ENCODE measurements at places on chromosomes 12 and 14.

GRCh38 chr12:90833228-90833627 lies 121.7 kb downstream of the CCER1 start:
- DNase-seq: no peak

- DNase-seq: peak; percentile 23
These were observed 1.0 kb downstream of the IGFBP6 start for GRCh38 chr12:53098354-53098981.

- no peak for DNase-seq
These were observed 66.9 kb downstream of the CMKLR1 start for GRCh38 chr12:108271951-108272872.

DNA sequence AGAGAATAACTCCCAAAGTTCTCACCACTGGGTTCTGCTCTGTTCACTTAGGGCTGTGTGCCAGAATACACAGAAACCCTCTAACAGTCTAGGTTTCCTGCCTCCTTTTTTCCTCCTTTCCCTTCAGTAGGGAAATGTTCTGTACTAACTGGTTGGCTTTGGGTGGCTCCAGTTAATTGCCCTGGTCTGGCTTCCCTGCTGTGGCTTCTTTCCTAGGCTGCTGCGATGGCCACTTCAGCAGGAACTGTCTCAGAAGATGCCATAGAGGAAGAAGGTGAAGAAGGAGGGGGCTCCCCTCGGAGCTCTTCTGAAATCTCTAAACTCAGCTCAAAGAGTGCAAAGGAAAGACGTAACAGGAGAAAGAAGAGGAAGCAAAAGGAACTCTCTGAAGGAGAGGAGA lies 115.2 kb downstream of the SCN8A start:
- no peak for DNase-seq

GRCh38 chr14:70073924-70074566 lies 114.7 kb downstream of the SLC8A3 start:
- peak; percentile 11 for DNase-seq

DNA sequence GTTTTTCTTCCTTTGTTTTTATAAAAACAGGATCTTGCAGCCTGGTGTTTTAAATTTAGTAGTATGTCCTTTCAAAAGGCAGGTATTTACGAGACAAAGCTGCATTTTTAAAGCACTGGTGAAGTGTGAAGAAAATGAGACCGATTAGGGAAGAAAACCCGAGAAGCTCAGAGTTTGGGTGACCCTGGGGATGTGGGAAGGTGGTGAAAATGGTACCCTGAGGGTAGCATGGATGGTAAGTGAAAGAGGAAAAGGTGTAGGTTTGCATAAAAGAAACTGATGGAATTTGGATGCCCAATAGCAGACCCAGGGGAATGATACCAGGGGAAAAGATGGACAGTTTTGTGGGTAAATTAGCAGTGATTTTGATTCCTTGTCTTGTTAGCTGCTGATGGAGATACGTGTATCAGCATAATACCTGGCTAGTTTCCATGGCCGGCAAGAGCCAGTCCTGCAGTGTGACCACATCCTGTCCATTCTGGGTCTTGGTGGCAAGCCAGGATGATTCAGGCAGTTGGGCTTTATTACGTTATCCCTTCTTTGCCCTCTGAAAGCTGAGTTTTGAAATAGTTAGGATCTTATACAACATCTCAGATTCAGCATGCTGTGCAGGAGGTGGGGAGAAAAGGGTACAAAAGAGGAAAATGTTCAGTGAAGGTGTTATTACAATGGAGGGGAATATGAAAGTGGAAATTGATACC lies 8.9 kb downstream of the BICD1 start:
- no peak for DNase-seq

DNA sequence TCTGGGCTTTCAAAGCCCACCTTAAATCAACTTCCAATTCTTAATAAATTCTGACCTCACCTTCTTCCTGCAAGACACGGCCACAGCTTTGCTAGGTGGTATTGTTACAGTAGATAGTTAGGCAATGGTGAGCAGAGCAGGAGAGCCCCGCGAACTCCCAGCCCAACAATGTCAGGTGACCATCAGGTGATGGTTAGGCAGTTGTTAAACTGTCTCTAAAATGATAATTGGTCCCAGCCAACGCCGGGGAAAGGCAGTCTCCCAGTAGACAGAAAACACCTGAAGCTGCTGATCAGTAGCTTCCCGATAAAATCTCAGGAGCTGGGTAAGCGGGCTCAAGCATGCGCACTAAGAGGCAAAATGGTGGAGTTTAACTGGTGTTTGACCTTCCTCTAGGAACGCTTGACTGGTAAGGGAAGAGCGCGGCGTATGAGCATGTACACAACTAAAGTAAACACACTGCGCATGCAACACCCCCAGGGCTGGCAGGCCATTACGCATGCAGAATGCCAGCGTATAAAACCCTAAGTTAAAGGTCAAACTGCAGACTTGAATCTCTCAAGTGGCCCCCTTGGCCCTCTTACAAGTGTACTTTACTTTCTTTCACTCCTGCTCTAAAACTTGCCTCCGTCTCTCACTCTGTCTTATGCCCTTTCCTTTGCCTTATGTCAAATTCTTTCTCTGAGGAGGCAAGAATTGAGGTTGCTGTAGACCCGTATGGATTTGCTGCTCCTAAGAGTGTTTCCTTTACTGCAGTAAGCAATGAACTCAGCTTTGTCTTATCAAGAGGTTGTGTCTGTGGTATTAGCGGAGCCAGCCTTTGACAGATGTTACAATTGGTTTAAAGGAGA lies 113.5 kb downstream of the C12orf75 start:
- no peak for DNase-seq

DNA sequence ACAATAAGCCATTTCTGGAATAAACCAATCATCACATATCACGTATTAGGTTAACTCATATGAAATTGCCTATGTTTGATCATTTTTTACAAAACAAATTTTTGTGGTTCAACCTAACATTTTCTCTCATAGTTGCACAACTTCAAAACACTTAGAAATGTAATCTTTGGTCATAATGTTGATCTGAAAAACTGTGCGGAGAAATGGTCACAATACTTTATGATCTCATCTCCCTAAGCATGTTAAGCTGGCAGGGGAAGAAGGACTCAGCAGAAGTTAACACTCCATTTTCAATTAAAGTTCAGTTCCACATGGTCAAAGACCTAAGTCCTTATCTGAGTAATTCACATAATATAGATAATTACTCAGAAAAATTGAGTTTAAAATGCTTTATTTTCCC lies 194.8 kb downstream of the CAPZA3 start:
- no peak for DNase-seq

GRCh38 chr12:94560431-94561221 lies 89.7 kb downstream of the TMCC3 start:
- DNase-seq: no peak

DNA sequence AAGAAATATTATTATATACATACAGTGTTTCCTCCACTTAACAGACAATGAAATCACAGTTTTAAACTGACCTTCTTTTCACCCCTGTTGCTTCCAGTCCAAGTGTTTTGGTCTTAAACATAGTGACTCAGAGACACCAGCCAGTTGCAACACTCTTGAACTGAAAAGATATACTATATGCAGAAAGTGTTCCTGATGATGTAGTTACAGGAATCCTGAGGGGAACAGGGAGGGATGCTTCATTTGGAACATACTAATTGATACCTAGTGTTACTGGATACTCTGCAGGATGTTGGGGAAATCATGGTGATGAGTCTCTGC lies 420.8 kb downstream of the CCDC91 start:
- DNase-seq: no peak

DNA sequence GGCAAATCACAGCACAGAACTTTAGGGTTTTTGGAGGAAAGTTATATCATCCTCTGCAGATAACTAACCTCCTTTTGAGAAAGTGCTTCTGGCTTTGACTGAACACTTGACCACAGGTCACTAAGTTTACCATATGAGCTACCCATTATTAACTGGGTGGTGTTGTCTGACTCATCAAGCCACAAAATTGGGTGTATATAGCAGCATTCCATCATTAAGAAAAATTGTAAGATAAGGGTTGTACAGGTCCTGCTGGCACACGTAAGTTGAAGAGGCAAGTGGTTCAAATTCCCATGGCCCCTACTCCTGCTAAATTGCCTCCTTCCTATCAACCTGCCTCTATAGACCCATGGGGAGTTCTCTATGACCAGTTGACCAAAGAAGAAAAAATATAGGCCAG lies 39.5 kb downstream of the L2HGDH start:
- no peak for DNase-seq

DNA sequence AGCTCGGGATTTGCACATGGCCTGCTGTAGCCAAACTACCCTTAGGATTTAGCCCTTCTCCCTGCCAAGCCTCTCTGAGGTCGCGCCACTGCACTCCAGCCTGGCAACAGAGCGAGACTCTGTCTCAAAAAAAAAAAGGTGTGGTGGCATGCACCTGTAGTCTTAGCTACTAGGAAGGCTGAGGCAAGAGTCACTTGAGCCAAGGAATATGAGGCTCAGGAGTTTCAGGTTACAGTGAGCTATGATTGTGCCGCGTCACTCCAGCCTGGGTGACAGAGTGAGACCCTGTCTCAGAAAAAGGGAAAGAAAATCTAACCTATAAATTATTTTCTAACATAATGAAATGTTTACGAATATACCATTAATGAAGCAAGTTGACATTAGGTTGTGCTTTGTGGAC lies 29.7 kb downstream of the ESRRB start:
- DNase-seq: no peak

DNA sequence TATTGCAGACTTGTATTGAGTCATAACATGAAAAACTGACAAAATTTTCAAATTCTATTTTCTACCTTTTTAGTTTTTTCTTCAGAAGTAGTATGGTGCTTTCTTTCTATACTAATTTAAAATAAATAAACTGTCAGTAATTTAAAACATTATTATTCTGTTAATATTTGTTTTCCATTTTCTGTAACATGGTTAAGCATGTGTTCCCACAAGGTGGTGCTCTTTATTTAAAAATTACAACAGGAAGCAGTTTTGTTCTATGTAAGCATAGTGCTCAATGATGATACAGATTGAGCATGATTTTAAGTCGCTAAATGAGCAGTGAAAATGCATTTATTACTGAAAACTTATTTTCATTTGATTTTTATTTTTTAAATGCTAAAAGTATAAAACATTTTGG lies 114.6 kb downstream of the PPFIA2 start:
- DNase-seq: no peak

GRCh38 chr12:111754671-111755070 lies 12.1 kb upstream of the ALDH2 start:
- DNase-seq: no peak

DNA sequence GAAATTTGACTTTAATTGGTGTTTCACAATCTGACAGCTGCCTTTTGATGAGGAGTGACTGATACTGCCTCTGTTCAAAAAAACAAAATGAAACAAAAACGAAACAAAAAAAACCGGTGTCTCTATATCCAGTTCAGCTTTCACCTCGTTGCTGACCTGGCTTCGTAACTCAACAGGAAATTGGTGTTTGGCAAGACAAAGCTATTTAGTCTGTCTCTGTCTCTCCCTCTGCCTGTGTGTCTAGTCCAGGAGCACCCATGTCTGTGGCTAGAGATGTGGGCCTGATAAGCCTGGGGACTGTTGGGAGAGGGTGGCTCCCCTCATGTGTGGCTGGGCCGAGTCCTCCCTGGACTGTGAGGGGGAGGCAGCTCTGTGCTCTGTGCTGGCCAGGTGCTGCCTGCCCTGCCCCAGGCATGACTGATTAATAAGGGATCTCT lies 11.3 kb downstream of the CACNA1C start:
- no peak for DNase-seq

DNA sequence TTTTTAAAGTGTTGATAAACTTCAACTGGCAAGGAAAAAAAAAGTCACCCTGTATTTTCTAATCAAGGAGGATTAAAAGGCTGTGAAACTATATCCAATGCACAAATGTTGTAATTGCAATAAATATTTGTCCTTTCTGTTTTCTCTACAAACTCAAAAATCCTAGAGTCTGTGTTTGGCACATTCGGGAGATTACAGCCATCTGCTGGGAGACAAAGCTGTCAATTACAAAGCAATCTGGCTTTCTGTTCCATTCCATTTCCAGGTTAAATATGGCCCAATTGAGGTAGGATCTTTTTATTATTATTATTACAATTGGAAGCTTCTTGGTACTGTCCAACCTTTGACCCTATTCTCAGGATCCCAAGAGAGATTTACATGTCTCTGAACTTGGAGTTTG lies 295.9 kb downstream of the DIO2 start:
- no peak for DNase-seq

GRCh38 chr12:63888908-63889635 lies 44.6 kb downstream of the SRGAP1 start:
- DNase-seq: no peak

DNA sequence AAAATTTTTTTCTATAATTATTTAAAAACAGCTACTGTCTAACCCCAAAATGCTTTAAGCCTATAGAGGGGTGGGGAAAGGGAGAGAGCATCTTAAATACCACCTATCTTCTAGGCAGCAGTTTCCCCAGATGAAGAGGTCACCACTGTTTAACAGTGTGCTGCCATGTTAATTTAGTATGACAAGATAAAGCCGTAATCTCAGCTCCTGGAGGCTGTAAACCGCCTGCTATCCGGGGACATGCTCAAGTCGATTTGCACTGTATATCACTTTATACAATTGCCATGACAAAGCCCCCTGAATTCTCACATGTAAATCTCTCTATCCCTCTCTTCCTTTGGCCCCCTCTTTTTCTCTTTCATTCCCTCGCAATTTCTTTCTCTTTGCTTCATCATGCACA lies 68.5 kb downstream of the SOX5 start:
- DNase-seq: no peak

DNA sequence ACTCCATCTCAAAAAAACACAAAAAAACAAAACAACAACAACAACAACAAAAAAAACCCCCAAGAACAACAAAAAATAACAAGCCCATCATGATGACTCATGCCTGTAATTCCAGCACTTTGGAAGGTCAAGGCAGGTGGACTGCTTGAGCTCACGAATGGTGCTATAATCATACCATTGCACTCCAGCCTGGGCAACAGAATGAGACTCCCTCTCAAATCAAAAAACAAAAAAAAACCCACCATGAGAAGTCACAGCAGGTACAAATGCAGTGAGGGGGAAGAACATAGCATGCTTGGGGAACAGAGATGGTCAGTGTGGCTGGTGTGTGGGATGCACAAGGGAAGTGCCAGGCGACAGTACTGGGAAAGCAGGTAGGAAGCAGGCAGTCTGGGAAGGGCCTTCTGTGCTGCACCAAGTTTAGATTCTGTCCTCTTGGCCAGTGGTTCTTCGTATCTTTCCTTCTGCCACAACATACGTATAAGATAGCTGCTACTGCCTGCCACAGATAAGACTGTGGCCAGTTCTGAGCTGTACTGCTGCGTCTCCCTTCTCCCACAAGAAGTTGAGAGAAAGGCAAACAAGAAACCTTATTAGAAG lies 28.0 kb downstream of the ATG14 start:
- DNase-seq: no peak

GRCh38 chr14:104744484-104744883 lies 8.5 kb upstream of the SIVA1 start:
- no peak for DNase-seq

DNA sequence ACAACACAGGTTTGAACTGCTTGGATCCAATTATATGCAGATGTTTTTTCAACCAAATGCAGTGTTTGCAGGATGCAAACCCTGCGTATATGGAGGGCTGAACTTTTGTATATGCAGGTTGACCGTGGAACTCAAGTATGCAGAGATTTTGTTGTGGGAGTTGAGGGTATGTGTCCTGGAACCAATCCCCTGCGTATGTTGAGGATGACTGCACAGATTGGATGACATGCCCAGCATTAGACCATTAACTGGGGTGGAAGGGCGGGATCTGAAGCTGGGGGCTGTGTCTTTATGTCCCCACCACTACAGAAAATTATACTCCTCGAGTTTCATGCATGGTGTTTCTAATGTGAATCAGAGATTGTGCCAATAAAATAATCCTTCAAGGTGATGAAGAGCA lies 162.2 kb upstream of the RMST start:
- no peak for DNase-seq
